ENCODE measurements at places on chromosomes 12 and 14.

GRCh38 chr12:131333136-131333535 is 377.8 kb upstream of the SFSWAP start:
- DNase-seq = no peak

- DNase-seq = no peak
Observed at GRCh38 chr14:84401631-84402030, 1128.3 kb upstream of the FLRT2 start.

GRCh38 chr14:73173092-73173735 is 36.9 kb downstream of the PSEN1 start:
- no peak for DNase-seq

GRCh38 chr14:72089625-72090024 is 157.4 kb downstream of the RGS6 start:
- DNase-seq = no peak

DNA sequence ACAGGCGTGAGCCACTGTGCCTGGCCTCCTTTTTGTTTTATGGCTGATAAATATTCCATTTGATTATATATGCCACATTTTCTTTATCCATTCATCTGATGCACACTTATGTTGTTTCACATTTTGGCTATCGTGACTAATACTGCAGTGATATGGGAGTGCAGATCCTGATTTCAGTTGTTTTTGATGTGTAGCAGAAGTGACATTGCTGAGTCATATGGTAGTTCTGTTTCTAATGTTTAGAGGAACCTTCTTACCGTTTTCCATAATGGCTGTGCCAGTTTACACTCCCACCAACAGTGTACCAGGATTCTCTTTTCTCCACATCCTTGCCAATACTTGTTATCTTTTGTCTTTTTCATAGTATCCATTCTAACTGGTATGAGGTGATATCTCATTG is 235.9 kb downstream of the ERC1 start:
- no peak for DNase-seq

DNA sequence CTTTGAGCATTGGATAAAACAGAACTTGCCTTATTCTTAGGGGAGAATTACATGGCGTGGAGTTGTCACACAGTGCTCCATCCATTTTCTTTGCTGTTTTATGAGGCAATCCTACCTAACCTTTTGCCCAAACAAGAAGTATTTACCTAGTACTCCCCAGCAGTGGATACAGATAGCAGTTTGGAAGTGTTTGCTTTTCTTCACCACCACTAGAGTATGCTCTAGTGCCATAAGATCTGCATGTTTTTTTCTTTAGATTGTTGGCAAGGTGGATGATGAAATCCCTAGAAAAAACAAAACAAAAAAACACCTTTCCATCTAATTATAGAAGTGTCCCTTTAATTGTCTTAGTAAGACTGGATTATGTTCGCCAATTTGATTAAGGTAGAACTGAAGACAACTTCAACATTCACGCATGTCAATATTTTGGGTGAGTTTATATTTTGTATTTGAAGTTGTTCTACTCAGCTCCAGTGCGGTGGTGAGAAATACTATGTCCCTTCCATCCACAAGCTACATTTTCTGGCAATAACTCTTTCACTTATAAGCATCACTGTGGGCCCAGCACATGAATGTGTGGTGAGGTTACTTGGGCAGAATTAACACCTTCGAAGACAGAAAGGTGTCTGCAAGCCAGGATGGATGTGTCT is 23.6 kb upstream of the TMEM260 start:
- no peak for DNase-seq

DNA sequence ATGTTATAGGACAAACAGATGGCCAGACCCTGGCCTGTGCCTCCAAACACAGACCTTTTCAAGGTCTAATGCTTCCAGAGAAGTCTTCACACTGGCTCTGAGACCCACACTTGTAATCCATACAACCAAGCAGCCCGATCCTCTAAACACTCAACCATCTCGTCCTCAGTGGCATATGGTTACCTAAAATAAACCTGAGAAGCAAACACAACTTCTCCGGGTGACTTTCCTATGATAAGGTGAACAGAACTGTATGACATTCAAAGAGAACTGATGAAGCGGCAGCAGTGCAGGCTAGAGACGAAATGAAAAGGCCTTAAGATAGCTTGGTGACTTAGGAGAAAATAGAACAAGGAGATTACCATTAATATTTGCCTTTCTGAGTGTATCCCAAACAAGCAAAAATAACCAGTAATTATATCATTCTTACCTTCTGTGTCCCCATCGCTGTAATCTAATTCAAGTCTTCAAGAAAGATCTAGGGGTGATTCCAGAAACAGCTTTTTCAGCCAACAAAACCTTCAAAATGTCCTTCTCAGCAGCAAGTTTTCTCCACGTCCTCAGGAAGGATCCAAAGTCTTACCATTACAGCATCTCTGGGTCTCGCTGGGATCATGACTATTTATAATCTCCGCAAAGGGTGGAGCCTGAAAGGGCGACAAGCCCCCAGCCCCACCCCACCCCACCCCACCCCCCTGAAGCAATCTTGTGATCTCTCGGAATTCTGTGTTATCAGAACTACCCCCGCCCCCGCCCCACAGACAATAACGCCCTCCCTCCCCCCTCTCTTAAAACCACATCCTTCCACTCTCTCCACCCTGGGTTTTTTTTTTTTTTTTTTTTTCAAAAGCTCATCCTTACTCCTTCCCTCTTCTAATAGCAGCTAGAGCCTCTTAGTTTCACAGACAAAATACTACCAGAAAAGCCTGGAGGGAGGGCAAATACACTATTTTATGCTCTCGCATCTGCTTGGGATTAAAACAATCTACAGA is at the start of gene SLC2A3:
SLC2A3 (minus strand) TSS at position 598 of the 992 bp plus-strand sequence; CDS start at position 445, 153 bp downstream.
- DNase-seq = peak; percentile 72

DNA sequence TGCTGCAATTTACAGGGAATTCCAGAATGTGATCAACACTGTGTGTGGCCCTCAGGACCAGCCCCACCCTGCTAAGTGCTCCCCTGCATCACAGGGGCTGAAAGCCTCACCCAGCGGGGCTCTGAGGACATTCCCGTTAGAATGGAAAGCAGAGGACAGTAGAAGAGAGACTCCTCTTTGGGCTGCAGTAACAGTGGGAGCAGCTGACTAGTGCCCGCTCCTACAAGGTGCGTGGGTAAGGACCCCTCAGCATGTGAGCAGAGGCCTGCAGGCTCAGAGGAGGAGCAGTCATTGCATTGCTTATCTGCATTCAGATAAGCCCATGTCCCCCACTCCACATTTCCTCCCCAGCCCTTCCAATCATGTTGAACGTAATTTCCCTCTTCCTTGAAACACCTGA is 120.1 kb downstream of the ITPR2 start:
- no peak for DNase-seq

GRCh38 chr14:60250257-60251035 is 1.4 kb downstream of the PPM1A start:
- no peak for DNase-seq

DNA sequence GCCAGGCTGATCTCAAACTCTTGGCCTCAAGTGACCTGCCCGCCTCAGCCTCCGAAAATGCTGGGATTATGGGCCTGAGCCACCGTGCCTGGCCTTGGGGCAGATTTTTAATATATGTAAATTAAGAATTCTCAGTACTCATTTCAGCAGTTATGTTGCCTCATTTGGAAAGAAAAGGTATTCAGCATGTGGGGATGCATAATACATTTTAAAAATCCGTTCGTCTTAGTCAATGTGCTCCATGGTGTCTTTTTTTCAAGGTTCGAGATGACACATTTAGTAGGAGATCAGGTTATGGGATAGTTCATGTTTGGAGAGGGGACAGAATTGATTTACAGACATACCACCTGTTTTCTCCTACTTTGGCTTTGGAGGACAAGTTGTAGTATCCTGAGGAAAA is 10.2 kb downstream of the SYNE2 start:
- DNase-seq = no peak

DNA sequence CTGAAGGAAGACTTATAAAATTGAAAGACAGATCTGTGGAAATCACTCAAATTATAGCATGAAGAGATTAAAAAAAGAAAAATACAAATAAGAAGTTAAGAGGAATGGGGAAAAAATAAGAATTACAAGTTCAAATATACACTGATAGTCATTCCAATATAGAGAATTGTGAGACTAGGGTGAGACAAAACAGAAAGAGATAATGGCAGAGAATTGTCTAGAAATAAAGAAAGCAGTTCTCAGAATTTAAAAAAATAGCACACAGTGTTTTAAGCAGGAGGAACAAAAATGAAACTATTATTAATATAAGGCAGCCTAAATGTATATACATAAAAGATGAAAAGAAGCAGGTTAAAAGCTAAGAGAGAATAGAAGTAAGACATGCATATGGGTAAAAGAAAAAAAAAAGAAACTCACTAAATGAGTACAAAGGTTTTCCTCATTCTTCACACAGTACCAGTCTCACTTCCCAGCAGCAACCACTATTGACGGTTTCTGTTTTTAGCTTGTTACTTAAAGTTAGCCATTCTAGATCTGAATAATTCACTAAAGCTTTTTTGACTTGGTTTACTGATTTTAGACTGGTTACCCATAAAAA is 31.1 kb downstream of the SLC38A4 start:
- no peak for DNase-seq

DNA sequence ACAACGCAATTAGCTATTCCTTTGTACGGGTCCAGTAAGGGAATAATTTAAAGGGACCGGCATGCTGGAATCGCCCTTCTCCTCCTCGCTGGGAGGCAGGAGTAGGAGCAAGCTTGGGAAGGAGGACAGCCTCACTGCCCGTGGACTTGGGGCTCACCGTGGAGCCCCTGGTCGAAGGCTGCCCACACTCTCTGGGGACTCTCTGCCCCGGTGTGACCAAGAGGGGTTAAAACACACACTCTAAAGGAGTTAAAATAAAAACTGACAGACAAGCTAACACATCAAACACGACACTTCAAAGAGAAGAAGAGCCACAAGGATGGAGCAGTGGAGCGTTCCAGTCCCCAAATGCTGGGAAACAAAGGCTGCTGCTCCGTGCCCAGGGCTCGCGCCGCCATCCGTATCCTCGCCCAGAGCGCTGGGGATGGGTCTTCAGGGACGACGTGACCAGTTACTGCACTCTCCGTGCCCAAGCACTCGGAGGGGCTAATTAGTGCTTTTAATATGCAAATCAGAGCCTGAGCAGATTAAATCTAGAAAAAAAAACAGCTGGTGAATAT is 123.3 kb downstream of the PAPOLA start:
- DNase-seq = no peak

DNA sequence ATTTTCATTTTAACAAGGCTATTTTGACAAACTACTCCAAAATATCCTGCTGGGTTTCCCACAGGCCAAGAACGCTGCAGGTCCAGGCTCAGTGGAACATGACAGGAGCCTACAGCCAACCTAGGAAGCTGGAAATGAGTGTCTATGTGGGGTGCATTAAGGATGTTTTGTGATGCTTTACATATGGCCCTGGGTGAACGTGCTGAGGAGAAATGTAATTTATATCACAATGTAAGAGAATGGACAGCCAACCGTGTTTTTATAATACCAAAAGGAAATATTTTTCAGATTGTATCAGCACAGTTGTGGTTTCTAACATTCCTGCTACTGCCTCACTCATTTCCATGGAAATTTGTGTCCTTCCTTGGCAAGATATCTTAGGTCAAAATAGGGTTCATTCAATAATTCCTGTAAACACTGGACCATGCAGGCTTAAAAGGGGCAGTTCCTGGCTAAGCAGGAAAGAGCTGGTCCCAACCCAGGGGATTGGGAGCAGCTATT is 51.5 kb downstream of the ST8SIA1 start:
- DNase-seq = no peak

DNA sequence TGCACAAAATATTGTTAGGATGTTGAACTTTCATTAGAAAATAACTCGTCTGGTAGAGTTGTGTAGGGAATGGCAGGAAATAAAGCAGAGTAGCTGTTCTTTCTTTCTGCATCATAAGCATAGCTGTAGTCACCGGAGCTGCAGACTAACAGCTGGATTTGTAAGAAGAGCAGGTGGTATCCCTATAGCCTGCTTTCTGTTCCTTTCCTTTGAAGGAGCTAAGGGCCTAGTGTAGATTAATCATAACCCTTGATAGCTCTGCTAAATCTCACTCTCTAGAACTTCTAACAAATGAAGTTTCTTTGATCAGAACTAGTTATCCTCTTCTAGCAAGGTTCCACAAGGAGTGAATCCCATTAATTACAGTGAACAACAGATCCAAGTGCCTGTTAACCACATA is 3.5 kb downstream of the LMO3 start:
- no peak for DNase-seq

- DNase-seq = no peak
Observed at GRCh38 chr12:125981610-125982253, 916.5 kb downstream of the AACS start.

GRCh38 chr12:31658471-31659086 is 909 bp upstream of the ETFBKMT start:
- no peak for DNase-seq

DNA sequence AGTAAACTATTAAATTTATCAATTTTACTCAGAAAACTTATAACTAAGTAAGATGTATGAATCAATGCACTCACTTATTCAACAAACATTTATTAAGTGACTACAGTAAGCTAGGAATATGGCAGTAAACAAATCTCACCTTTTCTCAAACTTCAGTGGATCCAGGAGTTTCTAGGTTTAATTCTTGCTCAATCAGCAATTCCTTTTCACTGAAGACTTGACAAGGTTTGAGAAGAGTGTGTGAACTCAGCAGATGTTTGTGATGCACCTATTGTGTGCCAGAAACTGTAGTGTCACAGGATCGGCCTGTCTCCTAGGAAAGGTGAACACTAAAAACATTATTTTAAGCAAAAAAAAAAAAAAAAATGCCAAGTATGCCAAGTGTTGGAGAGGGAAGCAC is 167.8 kb downstream of the ALG10 start:
- no peak for DNase-seq

GRCh38 chr12:8644345-8645248 is 18.0 kb downstream of the MFAP5 start:
- no peak for DNase-seq

- DNase-seq = no peak
Observed at GRCh38 chr14:29705801-29706200, 221.8 kb downstream of the PRKD1 start.

DNA sequence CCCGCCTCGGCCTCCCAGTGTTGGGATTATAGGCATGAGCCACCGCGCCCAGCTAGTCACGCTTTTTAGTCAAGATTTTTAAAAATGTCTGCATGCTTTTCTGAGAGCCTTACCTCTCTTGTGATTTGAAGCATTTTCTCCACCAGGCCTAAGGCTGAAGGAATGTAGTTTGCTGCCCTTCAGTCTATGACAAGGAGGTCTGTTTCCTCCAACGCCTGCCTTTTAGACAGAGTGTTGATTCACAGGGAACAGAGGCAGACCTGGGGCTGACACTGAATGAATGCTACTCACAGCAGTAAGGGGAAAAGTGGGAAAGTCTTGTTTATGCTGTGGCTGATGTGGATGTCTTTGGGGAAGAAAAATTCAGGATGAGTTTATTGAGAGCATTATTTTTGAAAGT is 27.2 kb upstream of the MDM2 start:
- DNase-seq = no peak

- no peak for DNase-seq
Observed at GRCh38 chr12:49323524-49324097, 556 bp downstream of the TROAP start.

- DNase-seq = no peak
Observed at GRCh38 chr12:93341409-93342049, 36.2 kb upstream of the NUDT4 start.

DNA sequence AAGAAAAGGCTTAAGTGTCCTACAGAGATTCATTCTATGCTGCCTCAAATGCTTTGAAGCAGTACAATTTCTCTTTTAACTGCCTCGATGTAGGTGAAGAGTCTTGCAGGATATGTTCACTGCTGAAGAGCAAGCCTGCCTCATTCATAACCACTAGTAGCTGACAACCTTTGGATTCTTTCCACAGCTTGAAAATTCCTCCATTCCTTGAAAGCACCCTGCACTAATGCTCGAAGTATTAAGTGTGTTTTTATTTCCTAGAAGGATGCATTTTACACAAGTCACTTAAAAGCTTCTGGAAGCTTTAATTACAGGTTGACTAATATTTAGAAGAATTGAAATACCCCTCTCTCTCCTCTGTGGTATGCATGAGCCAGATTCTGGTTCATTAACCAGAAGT is 429.4 kb downstream of the DIO2 start:
- DNase-seq = no peak

All from stimulated activated CD4-positive, alpha-beta T cell treated with anti-CD3 and anti-CD28 coated beads, Interleukin-15, amount 100 ng/mL, for 1 hour (primary cell).